ENCODE measurements at places on chromosomes 5 and 9. TPM values are rescaled to one million over a fixed set of nuclear protein-coding genes. Genes with fewer than 3 reads are reported as not detected.

Gene RPL37
- total RNA-seq, result 1,950 TPM

DNA sequence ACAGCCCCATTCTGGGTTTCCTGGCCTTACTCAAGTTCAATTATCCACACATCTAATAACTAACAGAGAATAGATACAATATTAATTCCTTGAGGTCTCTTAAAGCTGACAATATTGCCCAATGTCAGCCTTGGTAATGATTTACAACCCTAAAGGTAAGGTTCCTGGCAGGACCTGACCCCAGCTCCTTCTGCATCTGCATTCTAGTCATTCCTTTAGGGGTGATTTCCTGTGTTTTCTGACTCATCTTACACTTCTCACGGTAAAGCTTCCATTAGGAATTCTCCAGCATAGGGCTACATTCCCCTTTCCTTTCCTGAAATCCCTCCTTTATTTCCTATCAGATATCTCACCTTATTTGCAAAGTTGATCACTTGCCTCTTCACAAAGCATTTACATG lies 9.3 kb downstream of the HAVCR1 start:
- DNase-seq, result no peak

DNA sequence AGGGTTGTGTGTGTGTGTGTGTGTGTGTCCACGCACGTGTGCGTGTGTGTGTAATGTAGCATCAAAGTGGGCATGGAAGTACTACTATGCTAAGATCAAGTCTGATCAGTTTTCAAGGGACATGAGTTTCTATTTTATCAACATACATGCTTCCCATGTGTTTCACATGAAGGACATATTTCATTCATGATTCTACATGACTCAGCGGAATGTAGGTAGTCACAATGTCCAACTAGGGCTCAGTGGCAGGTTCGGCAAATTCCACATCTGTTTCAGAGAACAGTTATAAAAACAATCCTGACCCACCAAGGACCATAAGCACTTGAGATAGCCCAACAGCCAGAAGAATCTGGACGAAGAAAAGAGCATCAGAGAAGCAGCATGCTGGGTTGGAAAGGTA lies 148.3 kb downstream of the SPOCK1 start:
- no peak for DNase-seq

DNA sequence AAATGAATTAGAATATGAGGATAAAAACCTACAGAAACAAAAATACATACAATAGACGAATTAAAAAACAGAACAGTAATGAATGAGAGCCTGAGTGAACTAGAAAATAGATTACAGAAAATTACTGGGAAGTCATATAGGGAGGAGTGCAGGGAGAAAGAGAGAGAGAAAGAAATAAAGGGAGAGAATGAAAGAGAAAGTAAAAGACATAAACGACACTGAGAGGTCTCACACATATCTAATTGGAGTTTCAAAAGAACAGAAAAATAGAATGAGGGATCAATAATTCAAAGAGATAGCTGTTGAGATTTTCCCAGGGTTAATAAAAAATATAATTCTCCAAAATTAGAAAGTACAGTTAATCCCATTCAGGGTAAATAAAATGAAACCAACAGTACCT lies 156.4 kb upstream of the FTMT start:
- DNase-seq, result no peak

DNA sequence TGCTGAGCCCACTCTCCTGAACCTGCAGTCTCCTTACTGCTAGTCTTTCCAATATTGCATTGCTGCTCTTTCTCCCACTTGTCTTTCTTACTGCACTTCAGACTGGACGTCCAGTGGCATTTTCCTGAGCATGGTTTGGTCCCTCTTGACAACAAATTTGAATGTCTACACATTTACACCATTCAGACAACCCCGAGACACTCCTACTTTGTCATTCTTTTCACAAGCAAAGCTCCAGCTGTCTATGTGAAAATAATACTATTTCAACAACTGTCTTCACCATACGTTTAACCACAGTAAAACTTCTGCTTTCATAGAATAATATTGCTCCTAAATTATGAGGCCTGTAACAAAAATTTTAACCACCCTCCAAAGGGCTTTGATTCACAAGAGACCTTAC lies 10.4 kb upstream of the APTX start:
- DNase-seq, result no peak

- peak; percentile 90 for DNase-seq
These were observed 2.1 kb downstream of the SH2D3C start for GRCh38 chr9:127776195-127776923.

GRCh38 chr5:104611135-104611767 lies 1048.7 kb upstream of the NUDT12 start:
- no peak for DNase-seq

DNA sequence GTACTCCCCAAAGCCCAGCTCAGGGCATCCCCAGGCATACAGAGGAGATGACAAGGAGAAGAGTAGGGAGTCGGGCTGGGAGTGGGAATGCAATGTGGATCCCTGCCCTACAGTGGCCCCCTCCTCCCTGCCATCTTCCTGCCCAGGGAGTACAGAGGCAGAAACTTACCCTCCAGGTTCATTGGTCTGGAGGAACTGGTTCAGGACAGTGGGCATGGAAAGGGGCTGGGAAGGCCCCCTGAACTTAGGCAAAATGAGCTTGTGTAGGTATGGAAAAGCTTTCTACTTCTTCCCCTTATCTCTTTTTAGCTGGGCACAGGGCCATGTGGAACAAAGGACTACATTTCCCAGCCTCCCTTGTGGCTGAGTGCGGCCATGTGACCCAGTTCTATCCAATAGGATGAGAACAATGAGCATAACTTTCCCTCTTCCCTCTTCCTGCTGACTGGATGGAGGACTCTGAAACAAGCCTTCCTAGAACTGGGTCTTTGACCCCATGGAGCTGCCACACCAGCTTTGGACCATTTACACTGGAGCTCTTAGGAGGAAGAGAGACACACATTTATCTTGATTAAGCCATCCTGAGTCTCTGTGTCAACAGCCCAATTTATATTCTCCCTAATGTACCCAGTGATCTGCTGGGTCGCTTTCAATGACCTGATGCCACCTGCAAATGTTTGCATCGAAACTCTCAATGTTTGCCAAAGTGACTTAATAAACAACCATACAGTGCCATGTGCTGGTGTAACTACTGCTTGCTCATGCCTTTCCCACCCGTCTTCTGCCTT lies 25.0 kb upstream of the HMCN2 start:
- peak; percentile 61 for DNase-seq

DNA sequence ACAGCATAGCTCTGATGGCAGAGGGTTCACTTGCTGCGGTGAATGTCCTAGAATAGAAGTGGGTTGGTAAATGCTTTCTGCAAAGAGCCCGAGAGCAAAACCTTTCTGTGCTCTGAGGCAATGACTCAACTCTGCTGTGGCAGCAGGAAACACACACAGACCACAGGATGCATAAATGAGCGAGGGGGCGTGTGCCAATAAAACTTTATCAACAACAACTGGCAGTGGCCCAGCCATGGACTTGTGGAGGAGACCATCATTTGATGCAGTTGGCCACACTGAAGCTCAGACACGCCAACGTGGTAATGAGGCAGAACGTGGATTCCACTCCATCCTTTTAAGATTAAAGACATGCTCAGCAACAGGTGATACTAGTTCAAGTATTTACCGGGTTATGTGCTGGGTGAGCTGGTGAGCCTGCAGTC lies 6.8 kb downstream of the MRPL36 start:
- DNase-seq, result peak; percentile 91

DNA sequence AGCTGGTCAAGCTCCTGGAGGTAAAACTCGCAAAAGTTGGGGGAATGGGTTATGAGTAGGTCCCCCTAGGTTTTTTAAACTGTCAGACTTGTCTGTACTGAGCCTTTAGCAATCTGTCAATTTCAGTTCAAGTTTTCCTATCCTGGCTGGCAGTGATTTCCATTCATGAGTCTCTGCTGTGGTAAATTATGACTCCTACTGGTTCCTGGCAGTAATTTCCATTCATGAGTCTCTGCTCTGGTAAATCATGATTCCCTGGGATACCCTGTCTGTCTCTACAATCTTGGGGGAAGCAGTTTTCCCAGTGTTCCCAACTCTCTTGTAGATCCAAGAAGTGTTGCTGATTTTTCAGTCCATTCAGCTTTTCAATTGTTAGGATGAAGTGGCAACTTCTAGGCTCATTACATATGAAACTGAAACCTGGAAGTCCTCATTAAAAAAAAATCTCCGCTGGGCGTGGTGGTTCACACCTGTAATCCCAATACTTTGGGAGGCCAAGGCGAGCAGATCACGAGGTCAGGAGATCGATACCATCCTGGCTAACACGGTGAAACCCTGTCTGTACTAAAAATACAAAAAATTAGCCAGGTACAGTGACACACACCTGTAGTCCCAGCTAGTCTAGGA lies 91.3 kb upstream of the GPBP1 start:
- no peak for DNase-seq

All from activated CD8-positive, alpha-beta T cell treated with anti-CD3 and anti-CD28 coated beads for 36 hours (primary cell).